ENCODE measurements at places on chromosomes 1 and 21. TPM values are rescaled to one million over a fixed set of nuclear protein-coding genes. Genes with fewer than 3 reads are reported as not detected.

- no peak for DNase-seq
These were observed 165.8 kb downstream of the RRAGC start for GRCh38 chr1:38693759-38694158.

GRCh38 chr1:12568009-12568767 lies 49.8 kb downstream of the DHRS3 start:
- no peak for DNase-seq

Gene MAN1A2
- 50.4 TPM for total RNA-seq

Gene LHX8
- not detected for total RNA-seq

Gene LORICRIN
- not detected for total RNA-seq

- DNase-seq = peak; percentile 76
These were observed at the start of gene ZBTB7B for GRCh38 chr1:155002464-155003226. Gene ZBTB7B (plus strand): TSS chr1:155002802. CDS start chr1:155014661, 11,859 bp downstream.

GRCh38 chr1:29251164-29252124 lies 15.1 kb downstream of the PTPRU start:
- DNase-seq = no peak

- no peak for DNase-seq
These were observed 73.3 kb upstream of the TINAGL1 start for GRCh38 chr1:31502926-31503511.

Gene S100A5
- total RNA-seq = not detected

Gene RIPK4
- total RNA-seq = 3.6 TPM

DNA sequence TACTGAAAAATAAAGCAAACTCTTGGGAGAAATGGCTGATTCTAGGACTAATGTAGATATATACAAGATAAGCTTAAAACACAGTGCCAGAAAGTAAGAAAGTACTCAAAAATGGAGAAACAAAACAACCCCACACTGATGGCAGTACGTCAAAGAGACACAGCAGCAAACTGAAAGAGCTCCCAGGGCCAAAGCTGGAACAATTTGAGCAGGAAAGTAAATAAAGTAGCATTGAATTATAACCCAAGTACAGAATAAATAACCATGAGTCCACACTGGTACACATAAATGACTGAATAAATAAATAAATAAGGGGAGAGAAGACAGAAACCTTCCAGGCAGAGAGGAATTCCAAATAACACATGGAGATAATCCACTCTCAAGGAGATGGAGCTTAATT lies 120.9 kb downstream of the GLUL start:
- DNase-seq = no peak

DNA sequence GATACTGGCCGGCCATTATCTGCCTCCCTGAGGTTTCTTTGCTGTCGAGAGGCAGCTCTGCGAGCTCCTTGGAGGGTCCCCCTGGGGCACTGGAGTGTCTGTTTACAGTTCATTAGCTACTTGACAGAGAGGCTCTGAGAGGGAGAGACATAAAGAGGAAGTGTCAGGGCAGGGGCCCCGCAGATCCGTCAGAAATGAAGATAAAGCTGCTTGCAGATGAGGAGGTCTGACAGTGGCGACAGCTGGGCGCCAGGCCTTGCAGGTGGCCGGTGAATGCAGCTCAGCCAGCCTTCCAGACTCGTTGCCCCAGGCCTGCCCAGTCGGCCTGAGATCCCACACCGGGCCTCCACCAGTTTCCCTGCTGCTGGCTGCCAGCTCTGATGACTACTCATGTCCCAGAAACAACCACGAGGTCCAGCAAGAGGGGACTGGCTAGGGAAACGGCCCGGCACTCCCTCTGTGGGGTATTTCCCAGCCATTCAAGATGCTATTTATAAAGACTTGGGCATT lies 84.7 kb downstream of the DISP3 start:
- no peak for DNase-seq

Gene TMEM54
- total RNA-seq = 23.8 TPM

Gene MROH7
- total RNA-seq = 13.1 TPM

Gene CRP
- total RNA-seq = 0.32 TPM

Gene RRAGC
- total RNA-seq = 28.4 TPM

Gene EXO1
- 0.65 TPM for total RNA-seq

Gene DTL
- 1.3 TPM for total RNA-seq

DNA sequence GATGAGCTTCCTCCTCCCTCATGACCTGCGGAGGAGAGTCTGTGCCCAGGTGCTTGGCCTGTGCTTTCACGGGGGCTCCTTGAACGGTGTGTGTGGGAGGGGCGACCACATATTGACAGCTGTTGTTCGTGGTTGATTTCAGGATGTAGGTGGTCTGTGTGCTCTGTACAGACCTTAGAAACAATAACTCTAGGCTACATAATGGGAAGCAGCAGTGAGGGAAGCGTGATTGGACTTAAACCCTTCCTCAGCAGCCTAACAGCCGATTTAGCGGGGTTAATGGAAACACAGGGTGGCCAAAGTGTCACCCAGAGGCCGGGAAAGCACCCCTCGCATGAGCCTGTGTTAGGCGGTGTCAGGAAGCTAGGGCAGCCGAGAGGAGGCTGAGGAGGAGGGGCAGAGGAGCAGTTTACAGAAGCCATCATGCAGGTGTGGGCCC lies 56.0 kb downstream of the TBCE start:
- DNase-seq = no peak

DNA sequence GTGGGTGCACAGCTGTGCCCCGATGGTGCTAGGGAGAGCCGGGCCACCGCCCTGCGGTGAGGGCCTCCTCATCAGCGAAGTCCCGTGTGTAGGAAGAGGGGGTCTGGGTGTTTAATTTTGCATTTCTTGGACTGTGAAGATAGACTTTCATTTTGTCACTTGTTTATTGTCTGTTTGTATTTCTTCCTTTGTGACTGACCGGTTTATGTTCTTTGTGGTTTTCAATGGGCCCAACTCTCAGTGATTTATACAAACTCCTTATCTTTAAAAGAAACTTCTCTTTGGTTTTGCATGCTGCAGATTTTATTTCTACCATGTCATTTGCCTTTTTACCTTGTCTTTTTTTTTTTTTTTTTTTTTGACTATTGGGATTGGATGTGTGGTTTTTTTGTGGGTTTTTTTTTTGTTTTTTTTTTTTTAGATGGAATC lies 65.1 kb downstream of the COL18A1 start:
- DNase-seq = peak; percentile 70

GRCh38 chr1:91784616-91785015 lies 101.3 kb downstream of the TGFBR3 start:
- DNase-seq = no peak

Gene ADGRB2
- 1.8 TPM for total RNA-seq

All from aorta (tissue), 5 donors.